NCI-H460 (cell line): ENCODE measurements at places on chromosomes 16 and 17. TPM values are rescaled to one million over a fixed set of nuclear protein-coding genes. Genes with fewer than 3 reads are reported as not detected.

DNA sequence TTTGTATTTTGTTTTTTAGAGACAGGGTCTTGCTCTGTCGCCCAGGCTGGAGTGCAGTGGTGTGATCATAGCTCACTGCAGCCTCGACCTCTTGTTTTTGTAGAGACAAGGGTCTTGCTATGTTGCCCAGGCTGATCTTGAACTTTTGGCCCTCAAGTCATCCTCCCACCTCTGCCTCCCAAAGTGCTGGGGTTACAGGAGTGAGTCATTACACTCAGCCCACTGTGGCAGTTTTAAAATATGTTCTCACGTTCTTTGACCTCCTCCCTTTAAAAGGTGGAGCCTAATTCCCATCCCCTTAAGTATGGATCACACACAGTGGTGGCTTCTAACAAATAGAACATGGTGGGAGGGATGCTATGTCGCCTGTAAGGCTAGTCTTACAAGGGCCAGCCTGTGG lies 67.7 kb downstream of the ZDHHC7 start:
- no peak for DNase-seq

- no peak for DNase-seq
Observed at GRCh38 chr16:67150047-67150832, 558 bp downstream of the B3GNT9 start.

DNA sequence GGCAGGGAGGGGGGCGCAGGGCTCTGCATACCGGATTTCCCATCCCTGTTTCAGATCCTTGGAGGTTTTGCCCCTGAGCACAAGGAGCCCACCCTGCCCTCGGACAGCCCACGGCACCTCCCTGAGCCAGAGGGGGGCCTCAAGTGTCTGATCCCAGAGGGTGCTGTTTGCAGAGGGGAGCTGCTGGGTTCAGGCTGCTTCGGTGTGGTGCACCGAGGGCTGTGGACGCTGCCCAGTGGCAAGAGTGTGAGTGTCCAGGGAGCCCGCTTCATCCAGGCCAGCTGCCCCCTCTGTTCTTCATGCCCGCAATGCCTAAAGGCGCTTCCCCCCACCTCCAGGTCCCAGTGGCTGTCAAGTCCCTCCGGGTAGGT lies 2.5 kb downstream of the TNK1 start:
- DNase-seq = no peak

DNA sequence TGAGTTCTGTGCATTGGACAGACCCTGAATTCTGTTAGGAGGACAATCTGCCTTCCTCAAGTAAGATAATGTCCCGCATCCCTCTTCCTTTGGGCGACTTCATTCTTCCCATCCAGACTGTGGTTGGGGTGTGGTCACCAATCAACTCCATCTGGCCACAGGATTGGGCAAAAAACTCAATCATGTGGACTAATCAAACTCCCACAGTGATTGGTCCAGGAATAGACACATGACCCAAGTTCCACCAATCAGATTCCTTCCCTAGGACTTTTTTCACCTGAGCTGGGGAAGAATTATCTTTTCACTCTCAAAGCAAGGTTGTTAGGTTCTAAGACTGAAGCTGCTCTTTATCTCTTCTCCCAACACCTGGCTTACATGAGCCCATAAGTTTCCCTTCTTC lies 13.2 kb upstream of the NKD1 start:
- DNase-seq = no peak

DNA sequence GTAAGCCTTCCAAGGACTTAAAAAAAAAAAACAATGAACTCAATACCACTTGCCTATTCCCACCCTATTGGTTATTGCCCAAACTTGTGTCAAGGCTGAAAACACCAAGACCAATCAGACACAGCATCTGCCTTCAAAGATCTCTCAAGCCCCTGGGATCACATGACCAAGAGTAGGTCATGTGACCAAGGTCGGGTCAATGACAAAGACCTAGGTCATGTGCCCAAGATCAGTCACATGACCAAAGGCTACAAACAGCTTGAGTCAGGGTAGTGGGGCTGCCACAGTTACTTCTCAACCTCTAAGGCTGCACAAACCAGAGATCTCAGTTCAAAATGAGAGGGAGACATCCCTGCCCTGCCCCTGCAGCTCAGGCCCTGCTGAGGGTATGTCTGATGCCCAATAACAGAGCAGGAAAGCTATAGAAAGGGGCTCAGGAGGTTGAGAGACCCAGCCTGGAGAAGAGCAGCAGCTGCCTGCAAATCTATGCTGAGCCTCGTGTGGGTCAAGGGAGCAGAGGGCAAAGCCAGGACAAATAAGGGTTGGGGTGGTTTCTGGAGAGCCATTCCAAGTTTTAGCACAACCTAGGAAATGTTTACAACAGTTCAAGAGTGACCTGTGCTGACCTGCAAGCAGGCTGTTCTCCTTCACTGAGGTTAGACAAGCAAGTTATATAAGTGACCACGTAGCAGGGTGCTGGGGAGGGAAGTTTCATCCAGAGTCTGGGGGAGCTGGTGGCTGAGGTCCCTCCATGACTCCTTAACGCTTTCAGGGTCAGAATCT lies 48.8 kb downstream of the PIMREG start:
- DNase-seq = no peak

GRCh38 chr17:38970804-38971203 lies 3.6 kb upstream of the FBXO47 start:
- no peak for DNase-seq

GRCh38 chr16:1877089-1877488 lies 5.1 kb upstream of the MEIOB start:
- no peak for DNase-seq

GRCh38 chr16:68786685-68787418 lies 49.8 kb downstream of the CDH1 start:
- no peak for DNase-seq

- DNase-seq = no peak
Observed at GRCh38 chr17:63950940-63951907, 19.1 kb upstream of the CD79B start.

Gene SPHK1
- 7.0 and 9.6 TPM in 2 replicates for total RNA-seq

Gene KRTAP2-3
- not detected in 2 replicates for total RNA-seq

Gene OR1D5
- not detected in 2 replicates for total RNA-seq

Gene MT1A
- 19.4 and 32.8 TPM in 2 replicates for total RNA-seq

Gene SDR42E2
- total RNA-seq = not detected in 2 replicates

Gene INO80E
- total RNA-seq = 81.3 and 87.8 TPM in 2 replicates
